ENCODE measurements at places on chromosomes 2 and 18. TPM values are rescaled to one million over a fixed set of nuclear protein-coding genes. Genes with fewer than 3 reads are reported as not detected.

YPEL5 gene
- 112 TPM for total RNA-seq

TTN gene
- 5.6 TPM for total RNA-seq

ZNF236 gene
- 6.1 TPM for total RNA-seq

BUB1 gene
- total RNA-seq, result 28.0 TPM
